ENCODE measurements at places on chromosomes 12 and 14. TPM values are rescaled to one million over a fixed set of nuclear protein-coding genes. Genes with fewer than 3 reads are reported as not detected.

- DNase-seq, result peak; percentile 96
These were observed 71.9 kb downstream of the DYRK2 start for GRCh38 chr12:67720351-67720856.

Gene DPPA3
- total RNA-seq, result not detected

DNA sequence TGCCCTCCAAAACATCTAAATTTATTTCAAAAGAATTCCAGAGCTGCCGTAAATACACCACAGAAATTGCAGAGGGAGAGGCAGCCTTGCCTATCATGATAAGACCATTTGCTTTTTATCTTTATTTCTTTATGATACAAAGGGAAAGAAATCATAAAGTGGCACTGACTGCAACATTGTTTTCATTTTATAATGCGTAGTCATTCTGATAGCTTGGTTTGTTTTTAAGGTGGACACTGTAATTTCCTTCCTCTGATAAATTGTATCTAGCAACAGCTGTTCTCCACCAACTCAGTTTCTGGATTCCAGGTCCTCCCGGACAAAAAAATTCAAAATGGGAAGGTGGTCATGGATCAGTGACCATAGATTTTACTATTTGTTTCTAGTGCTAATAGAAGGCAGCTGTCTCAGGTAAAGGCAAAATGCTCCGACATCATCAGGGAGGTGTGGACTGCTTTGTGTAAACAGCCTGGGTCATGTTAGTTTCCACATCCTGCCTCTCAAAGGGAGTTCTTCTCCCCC is 623 bp upstream of the TSPAN8 start:
- DNase-seq, result no peak

GRCh38 chr12:95446506-95446900 is 27.4 kb upstream of the METAP2 start:
- no peak for DNase-seq

Gene ARMH4
- total RNA-seq, result 1.3 TPM

- no peak for DNase-seq
These were observed 283.2 kb upstream of the TBX3 start for GRCh38 chr12:114967151-114967550.

Gene MMP19
- 4.2 TPM for total RNA-seq

Gene RNASE12
- not detected for total RNA-seq
